ENCODE measurements at places on chromosomes 1 and 21.

- DNase-seq, result no peak
These were observed 67.0 kb downstream of the RASAL2 start for GRCh38 chr1:178160736-178161475.

- DNase-seq, result no peak
These were observed 226.7 kb upstream of the RUNX1 start for GRCh38 chr21:35275776-35276175.

DNA sequence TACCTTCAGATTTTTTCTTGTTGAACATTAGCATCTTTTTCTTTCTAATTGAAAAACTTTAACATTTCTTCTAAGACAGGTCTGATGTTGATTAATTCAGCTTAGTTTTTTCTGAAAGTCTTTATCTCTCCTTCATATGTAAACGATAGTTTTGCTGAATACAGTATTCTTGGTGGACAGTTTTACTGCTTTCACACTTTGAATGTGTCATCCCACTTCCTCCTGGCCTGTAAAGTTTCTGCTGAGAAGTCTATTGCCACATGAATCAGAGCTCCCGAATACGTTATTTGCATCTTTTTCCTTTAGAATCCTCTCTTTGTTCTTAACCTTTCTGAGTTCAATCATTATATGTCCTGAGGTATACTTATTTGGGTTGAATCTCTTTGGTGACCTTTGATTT lies 344.2 kb downstream of the OLFM3 start:
- no peak for DNase-seq

DNA sequence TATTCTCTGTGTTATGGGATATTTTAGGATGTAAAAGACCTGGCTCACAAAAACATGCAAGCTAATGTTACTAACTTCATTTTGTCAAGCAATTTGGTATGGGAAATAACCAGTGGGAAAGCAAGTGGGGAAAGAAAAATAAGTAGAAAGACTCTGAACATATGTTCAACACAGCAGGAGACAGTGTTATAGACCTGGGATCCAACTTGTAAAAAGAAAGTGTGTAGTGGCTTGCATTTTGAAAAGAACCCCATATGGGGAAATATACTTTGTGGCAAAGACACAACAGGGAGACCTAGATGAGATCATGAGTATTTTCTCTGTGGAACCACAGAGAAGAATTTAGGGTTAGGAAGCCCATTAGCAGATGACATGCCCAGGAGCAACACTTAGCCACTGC lies 212.7 kb upstream of the NRIP1 start:
- DNase-seq, result no peak

All from activated CD8-positive, alpha-beta memory T cell treated with anti-CD3 and anti-CD28 coated beads for 1 hour (primary cell).